ENCODE measurements at places on chromosomes 11 and 22.

GRCh38 chr11:94376841-94377240 is 24.4 kb downstream of the GPR83 start:
- no peak for DNase-seq

- DNase-seq: no peak
Measured at GRCh38 chr11:104995001-104995408, 26.6 kb upstream of the CASP4 start.

DNA sequence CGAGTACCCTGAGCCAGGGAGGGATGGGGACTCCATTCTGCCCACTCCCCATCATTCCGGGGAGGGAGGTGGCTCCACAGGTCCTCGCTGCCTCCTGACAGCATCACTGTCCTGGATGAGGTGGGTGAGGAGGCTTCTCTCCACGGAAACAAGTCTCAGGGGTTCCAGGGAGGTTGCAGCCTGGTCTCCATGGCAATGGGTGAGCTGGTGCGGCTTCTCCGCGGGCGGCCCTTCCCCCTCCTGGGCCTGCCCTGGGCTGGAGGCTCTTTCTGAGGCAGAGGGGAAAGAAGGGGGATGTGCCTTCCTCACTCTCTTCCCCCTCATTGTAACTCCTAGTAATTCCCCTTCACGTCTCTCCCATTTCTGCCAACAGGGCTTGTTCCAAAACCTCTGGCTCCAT is 37.1 kb upstream of the PARVG start:
- DNase-seq: no peak

DNA sequence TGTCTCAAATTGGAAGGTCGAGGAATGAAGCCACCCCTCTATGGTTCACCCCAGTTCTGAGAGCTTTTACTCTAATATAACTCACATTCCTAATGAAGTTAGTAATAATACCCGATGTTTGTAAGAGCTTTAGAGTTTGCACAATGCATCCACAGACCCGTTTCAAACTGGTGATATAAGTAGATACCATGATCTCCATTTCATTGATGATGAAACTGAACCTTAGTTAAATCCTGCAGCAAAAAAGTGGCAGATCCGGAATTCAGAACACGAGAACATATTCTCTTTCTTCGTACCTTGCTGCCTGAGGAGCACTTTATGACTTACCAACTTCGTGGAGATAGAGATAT is 757 bp upstream of the RBFOX2 start:
- no peak for DNase-seq

DNA sequence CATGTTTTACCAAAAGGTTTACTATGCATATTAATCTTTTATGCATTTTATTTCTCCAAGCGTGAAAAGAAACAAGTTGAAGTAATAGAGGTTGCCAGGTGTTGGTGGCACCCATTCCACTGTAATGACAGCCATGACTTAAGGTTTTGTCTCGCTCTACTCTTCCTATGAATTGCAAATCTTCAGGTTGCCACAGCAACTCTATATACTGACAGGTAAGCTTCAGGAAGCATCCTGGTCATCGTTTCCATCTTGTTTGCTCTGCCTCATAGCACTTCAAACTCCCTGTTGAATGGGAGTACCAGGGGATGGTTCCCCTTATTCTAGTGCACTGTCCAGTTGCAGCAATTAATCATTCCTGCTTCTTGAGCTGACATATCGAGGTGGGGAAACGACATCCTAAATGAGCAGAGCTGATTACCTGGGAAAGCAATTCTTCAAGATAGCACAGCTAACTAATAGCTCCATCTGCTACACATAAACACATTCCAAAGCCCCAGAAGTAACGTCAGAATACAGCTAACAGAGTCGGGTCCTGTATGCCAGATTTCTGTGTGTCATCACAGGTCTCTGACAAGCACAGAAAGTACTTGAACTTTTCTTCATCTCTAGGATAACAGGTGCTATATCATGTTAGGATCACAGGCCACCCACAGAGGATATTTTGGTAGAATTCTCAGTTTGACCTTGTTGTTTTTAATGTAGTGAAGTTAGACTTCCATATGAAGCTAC is 80.3 kb downstream of the CADM1 start:
- no peak for DNase-seq

GRCh38 chr11:130726234-130727037 is 189.8 kb downstream of the SNX19 start:
- DNase-seq: no peak

DNA sequence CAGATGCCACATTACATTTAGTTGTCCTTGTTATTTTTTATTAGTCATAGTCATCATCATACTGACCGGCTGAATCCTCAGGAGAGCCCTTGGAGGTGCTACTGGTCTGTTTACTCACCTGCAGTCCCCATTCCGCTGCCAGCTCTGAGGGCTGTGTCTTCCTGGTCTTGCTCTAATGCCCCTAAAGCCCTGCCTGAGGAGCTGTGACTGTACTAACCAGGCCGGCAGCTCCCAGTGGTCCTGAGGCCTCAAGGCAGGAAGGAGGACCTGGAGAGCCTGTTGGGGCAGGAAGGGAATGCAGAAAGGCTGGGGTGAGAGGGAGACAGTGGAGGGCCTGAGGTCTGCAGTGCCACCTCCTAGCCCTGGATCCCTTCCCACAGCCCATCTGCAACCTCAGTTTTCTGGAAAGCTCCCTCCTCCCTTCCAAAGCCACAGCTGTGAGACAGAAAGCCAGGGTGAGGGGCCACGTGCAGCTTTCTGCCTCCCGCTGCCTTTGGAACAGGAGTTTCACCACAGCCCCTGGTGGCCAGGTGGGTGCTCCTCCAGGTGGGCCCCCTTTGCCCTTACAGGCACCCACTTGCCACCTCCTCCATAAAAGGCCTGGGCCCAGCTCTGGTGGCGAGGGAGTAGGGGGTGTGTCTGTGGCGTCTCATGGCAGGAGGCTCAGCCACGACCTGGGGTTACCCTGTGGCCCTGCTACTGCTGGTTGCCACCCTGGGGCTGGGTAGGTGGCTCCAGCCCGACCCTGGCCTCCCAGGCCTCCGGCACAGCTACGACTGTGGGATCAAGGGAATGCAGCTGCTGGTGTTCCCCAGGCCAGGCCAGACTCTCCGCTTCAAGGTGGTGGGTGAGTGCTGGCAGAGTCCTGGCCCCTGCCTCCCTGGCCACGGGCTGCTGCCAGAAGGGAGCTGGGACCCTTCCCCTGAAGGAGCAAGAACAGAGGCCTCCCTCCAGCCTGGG is at the start of gene ZP1:
Gene ZP1 (plus strand): TSS at position 632 of the 960 bp plus-strand sequence. CDS start 20 bp downstream, at position 652.
- no peak for DNase-seq

DNA sequence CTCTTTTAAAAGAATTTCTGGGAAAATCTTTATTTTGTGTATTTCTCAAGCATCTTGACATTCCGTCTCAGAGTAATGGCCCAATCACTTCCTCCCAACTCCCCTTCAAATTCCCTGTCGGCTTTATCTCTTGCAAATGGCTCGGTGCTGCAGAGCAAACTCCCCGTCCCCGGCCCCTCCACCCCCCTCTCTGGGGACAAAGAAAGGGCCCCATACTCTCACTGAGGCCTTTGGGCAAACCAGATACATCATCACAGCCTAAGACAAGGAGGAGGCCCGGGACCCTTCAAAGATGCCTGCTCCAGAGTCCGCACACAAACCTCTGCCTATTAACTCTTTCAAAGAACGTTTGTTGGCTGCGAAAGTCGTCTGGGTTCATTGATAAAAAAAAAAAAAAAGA is 3.9 kb upstream of the SMIM38 start:
- no peak for DNase-seq

- no peak for DNase-seq
Measured at GRCh38 chr22:40423310-40423688, 52.9 kb downstream of the SGSM3 start.

DNA sequence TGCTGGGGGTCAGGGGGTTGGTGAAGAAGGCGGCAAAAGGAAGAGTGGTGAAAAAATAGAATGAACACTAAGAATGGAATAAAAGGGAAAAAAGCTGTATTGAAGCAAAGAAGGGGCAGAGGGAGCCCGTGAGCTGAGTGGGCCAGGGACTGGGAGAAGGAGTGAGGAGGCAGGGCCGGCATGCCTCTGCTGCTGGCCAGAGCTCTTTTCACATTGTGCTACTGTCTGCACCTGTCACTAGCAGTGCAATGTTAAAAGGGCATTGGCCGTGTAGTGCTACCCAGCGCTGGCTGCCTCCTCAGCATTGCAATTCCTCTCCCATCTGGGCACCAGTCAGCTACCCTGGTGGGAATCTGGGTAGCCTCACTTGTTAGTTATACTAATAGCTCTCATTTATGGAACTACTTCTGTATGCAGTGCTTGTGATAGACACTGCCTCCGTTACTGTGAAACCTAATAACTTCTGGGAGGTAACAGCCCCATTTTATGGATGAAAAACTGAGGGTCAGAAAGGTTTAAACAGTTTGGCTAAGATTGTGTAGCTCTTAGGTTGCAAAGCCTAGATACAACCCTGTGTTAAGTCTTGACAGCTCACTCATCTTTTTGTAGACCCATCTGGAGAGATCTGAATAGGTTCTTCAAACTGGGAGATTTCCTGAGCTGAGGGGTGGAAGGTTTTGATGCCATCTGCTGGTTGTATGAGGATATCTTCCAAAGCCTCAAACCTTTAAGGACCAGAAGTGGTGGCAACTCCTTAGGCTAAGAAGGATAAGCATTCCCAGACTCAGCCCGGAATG is 8.5 kb downstream of the YPEL4 start:
- peak; percentile 16 for DNase-seq

- no peak for DNase-seq
Measured at GRCh38 chr11:110314366-110315095, 18.1 kb upstream of the RDX start.

DNA sequence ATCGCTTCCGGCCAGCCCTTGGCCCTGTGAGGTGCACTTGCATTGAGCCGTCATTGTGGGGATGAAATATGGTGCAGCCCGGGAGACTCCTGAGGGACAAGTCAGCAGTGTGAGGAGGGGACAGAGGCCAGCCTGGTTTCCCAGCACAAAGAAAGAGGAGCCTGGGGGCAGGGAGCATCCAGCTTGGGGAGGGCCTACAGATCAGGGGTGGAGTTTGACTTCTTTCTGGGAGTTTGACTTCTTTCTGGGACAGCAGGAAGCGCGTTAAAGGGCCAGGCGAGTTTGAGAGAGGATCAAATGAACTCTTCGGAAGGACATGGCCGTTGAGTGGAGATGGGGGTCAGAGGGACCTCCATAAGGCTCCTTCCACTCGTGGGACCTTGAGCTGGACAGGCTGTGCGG is 91.9 kb downstream of the LRRC32 start:
- no peak for DNase-seq

DNA sequence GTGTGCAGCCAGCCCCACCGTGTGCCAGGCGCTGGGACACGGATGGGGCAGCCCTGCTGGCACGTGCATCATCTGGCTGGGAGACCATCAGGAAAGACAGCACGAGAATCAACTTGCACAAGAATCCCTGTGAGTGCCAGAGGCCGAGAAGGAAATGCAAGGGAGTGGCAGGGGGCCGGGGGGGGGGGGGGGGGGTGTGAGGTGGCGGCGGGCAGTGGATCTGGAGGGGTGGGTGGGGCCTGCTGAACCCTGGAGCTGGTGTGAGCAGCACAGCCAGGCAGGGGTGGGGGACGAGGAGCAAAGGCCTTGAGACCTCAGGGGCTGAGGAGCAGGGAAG is 14.0 kb upstream of the FLRT1 start:
- no peak for DNase-seq

- DNase-seq: no peak
Measured at GRCh38 chr11:19918302-19919049, 205.8 kb downstream of the NAV2 start.

DNA sequence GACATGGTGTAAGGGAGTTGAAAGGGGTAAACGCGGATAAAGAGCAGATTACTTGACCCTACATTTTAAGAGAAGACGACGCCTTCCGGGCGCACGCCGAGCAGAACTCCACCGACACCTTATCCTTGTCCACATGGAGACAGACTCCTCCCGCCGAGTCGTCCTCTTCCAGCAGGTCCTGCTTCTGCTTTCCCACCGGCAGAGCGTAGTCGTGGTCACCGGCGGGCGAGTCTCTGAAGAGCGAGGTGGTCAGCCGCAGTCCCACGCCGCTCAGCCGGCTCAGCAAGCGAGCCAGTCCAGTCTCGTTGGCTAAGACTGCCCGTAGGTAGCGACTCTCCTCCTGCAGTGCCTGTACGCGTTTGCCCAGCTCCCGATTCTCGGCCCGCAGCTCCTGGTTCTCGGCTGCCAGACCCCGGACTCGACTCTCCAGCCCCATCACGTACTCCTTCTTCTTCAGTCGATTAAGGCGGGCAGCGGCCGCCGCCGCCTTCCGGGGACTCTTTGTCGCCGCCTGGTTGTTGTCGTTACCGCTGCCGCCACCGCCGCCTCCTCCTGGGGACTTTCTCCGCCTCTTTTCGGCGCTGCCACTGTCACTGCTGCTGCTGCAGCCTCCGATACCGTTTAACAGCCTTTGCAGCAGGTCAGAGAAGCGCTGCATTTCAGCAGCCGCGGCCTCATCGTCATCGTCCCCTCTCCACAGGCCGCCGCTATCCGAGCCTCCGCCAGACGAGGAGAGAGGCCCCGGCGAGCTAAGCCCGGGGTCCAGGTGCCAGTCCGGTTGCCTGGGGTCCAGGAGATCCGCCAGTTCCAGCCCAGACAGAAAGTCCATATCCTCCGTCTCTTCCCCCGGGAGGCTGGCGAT is 945 bp downstream of the CREBZF start:
- peak; percentile 76 for DNase-seq

GRCh38 chr11:75603791-75604736 is 42.0 kb downstream of the SERPINH1 start:
- no peak for DNase-seq

DNA sequence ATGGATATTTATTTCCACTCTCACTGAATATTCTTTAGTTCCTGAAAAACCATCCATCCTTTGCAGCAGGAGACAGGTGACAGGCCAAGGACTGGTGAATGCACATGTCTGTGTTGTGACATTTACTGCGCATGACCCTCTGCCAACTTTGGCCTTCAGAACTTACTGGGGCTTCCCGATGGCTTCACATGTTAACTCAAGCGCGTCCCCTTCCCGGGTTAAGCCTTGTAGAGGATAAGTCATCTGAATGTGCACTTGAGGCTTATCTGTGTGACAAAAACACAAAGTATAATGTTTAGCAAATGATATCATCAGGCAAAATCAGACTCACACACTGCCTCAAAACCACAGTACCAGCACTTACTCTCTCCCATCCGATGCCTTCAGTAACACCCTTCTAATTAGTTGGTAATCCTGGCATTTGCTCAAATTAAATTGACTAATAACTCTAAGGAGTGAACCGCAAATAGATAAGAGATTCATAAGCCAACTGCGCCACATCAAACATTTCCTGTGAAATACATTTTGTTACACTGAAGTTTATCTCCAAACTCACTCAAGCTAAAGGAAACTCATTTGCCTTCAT is 286.4 kb downstream of the CADM1 start:
- DNase-seq: no peak

- peak; percentile 20 for DNase-seq
Measured at GRCh38 chr22:24325105-24325757, 54.6 kb downstream of the SPECC1L start.

DNA sequence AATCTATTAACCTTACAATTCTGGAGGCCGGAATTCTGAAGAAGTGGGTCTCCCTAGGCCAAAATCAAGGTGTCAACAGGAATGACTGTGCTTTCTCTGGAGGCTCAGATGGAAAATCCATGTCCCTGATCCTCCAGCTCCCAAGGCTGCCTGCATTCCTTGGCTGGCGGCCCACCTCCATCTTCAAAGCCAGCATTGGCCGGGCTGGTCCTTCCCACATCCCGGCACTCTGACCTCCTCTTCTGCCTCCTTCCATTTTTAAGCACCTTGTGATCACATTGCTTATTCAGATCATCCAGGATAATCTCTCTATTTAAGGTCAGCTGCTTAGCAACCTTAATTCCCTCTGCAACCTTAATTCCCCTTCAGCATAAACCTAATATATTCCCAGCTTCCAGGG is 22.7 kb upstream of the CTSD start:
- DNase-seq: no peak

GRCh38 chr11:120061761-120062560 is 76.0 kb downstream of the TRIM29 start:
- DNase-seq: peak; percentile 23
